Adrenal gland (tissue), 19 donors: ENCODE measurements at places on chromosomes 12 and 14. TPM values are rescaled to one million over a fixed set of nuclear protein-coding genes. Genes with fewer than 3 reads are reported as not detected.

SERPINA3 gene
- 245 TPM for total RNA-seq

PPFIBP1 gene
- 109 TPM for total RNA-seq

MARCHF9 gene
- total RNA-seq: 23.4 TPM

CLEC7A gene
- total RNA-seq: 12.1 TPM

CSRNP2 gene
- total RNA-seq: 22.7 TPM

RNASE3 gene
- not detected for total RNA-seq

POLE2 gene
- 1.8 TPM for total RNA-seq

REM2 gene
- total RNA-seq: not detected

HVCN1 gene
- 16.0 TPM for total RNA-seq

AQP2 gene
- total RNA-seq: 6.8 TPM

SLC39A5 gene
- not detected for total RNA-seq
